Heart left ventricle (tissue), 16 donors: ENCODE measurements at places on chromosomes 2 and 18. TPM values are rescaled to one million over a fixed set of nuclear protein-coding genes. Genes with fewer than 3 reads are reported as not detected.

GRCh38 chr2:240791821-240792628 lies 28.0 kb downstream of the KIF1A start:
- no peak overlapping the region for H3K4me3 ChIP-seq
- no peak overlapping the region for H3K27ac ChIP-seq
- no peaks in the 10 kb centered on the region for H3K4me1 ChIP-seq
- no peak for DNase-seq

GRCh38 chr18:8402237-8402636 lies 207.0 kb upstream of the RAB12 start:
- peaks cover 13% of the 10 kb centered on the region for H3K36me3 ChIP-seq
- DNase-seq = no peak
- no peak overlapping the region for H3K27ac ChIP-seq
- no peaks in the 10 kb centered on the region for H3K4me1 ChIP-seq
- no peaks in the 10 kb centered on the region for H3K27me3 ChIP-seq

- no peak overlapping the region for H3K4me3 ChIP-seq
- H3K27ac ChIP-seq = no peak overlapping the region
- H3K36me3 ChIP-seq = no peaks in the 10 kb centered on the region
Measured at GRCh38 chr18:54737986-54738385, 90.3 kb upstream of the RAB27B start.

GRCh38 chr18:13134551-13135401 lies 83.8 kb upstream of the LDLRAD4 start:
- H3K27me3 ChIP-seq = no peaks in the 10 kb centered on the region
- H3K36me3 ChIP-seq = no peaks in the 10 kb centered on the region
- no peak overlapping the region for H3K27ac ChIP-seq

- H3K27ac ChIP-seq = no peak overlapping the region
- no peaks in the 10 kb centered on the region for H3K27me3 ChIP-seq
- no peaks in the 10 kb centered on the region for H3K4me1 ChIP-seq
- no peak for DNase-seq
- no peaks in the 10 kb centered on the region for H3K36me3 ChIP-seq
Measured at GRCh38 chr2:52703004-52703403, 1064.6 kb upstream of the CHAC2 start.

The IL1B gene
- total RNA-seq = not detected

The ALPP gene
- total RNA-seq = not detected
